ENCODE measurements at places on chromosomes 5 and 9. TPM values are rescaled to one million over a fixed set of nuclear protein-coding genes. Genes with fewer than 3 reads are reported as not detected.

DNA sequence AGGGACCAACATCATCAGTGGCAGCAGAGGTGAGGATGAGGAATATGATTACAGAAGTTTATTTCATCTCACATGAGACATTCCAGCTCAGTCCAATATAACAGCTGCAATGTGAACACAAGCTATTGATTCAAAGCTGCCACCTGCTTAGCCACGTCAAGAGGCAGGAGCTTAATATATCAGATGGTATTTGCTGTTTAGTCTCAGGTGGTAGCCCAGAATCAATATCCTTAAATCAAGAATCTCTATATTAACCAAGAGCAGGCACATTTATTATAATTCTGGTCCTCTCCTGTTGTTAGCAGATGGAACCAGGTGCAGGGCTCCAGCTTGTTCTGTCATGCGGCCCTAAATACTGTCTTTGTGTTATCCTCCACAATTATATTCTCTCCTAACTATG is 431.6 kb downstream of the ICE1 start:
- DNase-seq = no peak
- no peaks in the 10 kb centered on the region for H3K27me3 ChIP-seq
- H3K4me1 ChIP-seq = no peaks in the 10 kb centered on the region
- H3K4me3 ChIP-seq = no peak overlapping the region

GRCh38 chr5:51389577-51390463 is 6.6 kb downstream of the ISL1 start:
- no peaks in the 10 kb centered on the region for H3K4me1 ChIP-seq
- DNase-seq = no peak
- no peak overlapping the region for H3K27ac ChIP-seq
- peaks cover 98% of the 10 kb centered on the region for H3K27me3 ChIP-seq
- H3K36me3 ChIP-seq = no peaks in the 10 kb centered on the region

DNA sequence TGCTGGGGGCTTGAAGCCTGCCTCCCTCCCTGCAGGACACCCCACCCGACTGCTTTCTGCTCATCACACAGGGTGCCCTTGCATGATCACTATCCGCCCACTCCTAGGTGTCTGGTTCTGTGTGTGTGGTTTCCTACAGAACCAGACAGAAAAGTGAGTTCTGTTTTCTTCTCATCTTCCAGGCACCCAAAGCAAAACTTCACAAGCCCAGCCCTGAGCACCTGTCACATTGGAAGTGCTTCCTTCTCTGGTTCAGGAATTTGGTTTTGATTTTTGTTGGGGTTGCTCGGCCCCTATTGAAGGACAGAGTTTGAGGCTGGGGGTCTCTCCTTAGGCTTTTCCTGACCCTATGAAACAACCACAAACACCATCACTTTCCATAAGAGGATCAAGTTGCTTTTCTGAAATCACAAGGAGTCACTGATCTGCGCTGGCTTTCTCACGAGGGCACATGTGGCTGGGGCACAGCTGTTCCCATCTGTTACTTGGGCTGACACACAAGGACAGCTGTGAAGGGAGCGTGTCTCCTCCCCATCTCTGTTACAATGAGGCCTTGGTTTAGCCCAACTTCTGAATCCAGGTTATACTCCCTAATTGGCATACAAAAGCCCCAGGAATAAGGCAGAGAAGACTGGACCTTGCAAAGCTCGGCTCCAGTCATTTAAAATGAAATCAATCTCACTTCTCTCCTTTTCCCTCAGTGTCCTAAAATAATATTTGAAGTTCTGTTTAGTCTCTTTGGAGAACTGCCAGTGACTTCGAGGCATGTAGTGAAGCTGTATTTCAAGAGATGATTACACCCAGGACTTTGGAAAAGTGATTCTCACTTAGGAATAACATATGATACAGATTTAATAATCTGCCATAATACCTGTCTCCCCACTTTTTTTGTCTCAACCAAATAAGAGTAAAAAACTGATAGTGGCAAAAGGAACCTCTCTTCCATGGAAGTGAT is 213.1 kb upstream of the GAS1 start:
- H3K4me1 ChIP-seq = peaks cover 3% of the 10 kb centered on the region
- H3K27ac ChIP-seq = no peak overlapping the region
- no peaks in the 10 kb centered on the region for H3K27me3 ChIP-seq
- no peak overlapping the region for H3K4me3 ChIP-seq

GRCh38 chr5:157963244-157963643 is 104.3 kb upstream of the CLINT1 start:
- no peaks in the 10 kb centered on the region for H3K27me3 ChIP-seq
- H3K4me1 ChIP-seq = peaks cover 5% of the 10 kb centered on the region
- no peaks in the 10 kb centered on the region for H3K36me3 ChIP-seq
- no peak for DNase-seq

DNA sequence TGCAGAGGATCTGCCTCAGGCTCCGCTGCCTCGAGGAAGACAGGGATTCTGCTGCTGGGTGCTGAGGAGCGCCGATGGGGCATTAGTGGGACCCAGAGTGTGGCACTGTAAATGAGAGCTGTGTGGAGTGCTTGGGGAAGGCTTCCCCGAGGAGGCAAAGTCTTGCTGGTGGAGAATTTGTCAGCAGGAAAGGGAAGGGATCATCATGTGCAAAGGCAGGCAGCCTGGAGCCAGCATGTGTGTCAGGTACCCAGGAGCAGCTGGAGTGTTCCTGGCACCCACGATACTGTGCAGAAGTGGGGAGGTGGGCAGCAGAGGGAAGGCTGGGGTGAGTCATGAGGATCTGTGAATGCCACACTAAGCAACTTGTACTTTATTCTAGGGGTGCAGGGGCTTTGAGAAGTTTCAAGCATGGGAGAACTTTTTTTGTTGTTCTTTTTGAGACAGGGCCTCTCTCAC is 12.3 kb downstream of the B4GALT7 start:
- no peaks in the 10 kb centered on the region for H3K27me3 ChIP-seq
- H3K4me3 ChIP-seq = no peak overlapping the region
- peaks cover 8% of the 10 kb centered on the region for H3K36me3 ChIP-seq
- H3K4me1 ChIP-seq = no peaks in the 10 kb centered on the region
- no peak for DNase-seq

- no peaks in the 10 kb centered on the region for H3K36me3 ChIP-seq
- peak; percentile 61 for DNase-seq
- peak within 1 kb of the TSS; percentile 83 for H3K27ac ChIP-seq
- H3K4me1 ChIP-seq = peaks cover 15% of the 10 kb centered on the region
- peak within 1 kb of the TSS; percentile 73 for H3K4me3 ChIP-seq
Observed at GRCh38 chr9:126326228-126327005, at the start of gene MVB12B. Gene MVB12B, plus strand, starts transcription at chr9:126326829. Its CDS starts 101 bp downstream, at chr9:126326930.

- H3K36me3 ChIP-seq = no peaks in the 10 kb centered on the region
- no peaks in the 10 kb centered on the region for H3K27me3 ChIP-seq
- H3K4me3 ChIP-seq = no peak overlapping the region
- no peak overlapping the region for H3K27ac ChIP-seq
- no peaks in the 10 kb centered on the region for H3K4me1 ChIP-seq
Observed at GRCh38 chr5:173981185-173981761, 7.7 kb upstream of the C5orf47 start.

DNA sequence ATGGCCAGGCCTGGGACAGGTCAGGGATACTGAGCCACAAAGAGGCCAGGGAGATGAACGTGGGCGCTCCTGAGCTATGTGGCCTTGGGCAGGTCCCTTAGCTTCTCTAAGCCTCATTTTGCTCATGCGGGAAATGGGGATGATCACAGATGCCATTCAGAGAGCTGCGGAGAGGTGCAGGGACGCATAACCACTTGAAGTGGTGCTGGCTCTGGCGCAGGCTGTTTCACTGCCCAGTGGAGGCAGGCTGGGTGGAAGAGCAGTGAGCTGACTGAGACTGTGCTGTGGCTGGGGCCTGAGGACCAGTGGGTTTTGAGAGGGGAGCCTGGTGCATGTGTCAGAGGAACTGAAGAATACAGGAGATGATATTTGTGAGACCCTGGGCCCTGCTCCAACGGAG is 18.4 kb downstream of the CXXC5 start:
- H3K4me3 ChIP-seq = no peak overlapping the region
- peak overlapping the region; percentile 95 for H3K27ac ChIP-seq
- DNase-seq = no peak
- no peaks in the 10 kb centered on the region for H3K36me3 ChIP-seq
- H3K4me1 ChIP-seq = peaks cover 42% of the 10 kb centered on the region
- H3K27me3 ChIP-seq = no peaks in the 10 kb centered on the region

GRCh38 chr5:132417889-132418485 is 48.5 kb downstream of the SLC22A5 start:
- no peaks in the 10 kb centered on the region for H3K27me3 ChIP-seq
- no peak for DNase-seq
- H3K4me3 ChIP-seq = no peak overlapping the region
- H3K4me1 ChIP-seq = peaks cover 20% of the 10 kb centered on the region

GRCh38 chr9:20624201-20625002 is 2.1 kb upstream of the MLLT3 start:
- H3K27me3 ChIP-seq = no peaks in the 10 kb centered on the region
- no peak overlapping the region for H3K27ac ChIP-seq
- no peaks in the 10 kb centered on the region for H3K36me3 ChIP-seq
- peaks cover 23% of the 10 kb centered on the region for H3K4me1 ChIP-seq
- H3K4me3 ChIP-seq = no peak overlapping the region

GRCh38 chr9:91783876-91784672 is 166.0 kb downstream of the ROR2 start:
- no peak overlapping the region for H3K4me3 ChIP-seq
- peaks cover 26% of the 10 kb centered on the region for H3K4me1 ChIP-seq
- H3K36me3 ChIP-seq = no peaks in the 10 kb centered on the region
- H3K27me3 ChIP-seq = no peaks in the 10 kb centered on the region
- no peak overlapping the region for H3K27ac ChIP-seq

DNA sequence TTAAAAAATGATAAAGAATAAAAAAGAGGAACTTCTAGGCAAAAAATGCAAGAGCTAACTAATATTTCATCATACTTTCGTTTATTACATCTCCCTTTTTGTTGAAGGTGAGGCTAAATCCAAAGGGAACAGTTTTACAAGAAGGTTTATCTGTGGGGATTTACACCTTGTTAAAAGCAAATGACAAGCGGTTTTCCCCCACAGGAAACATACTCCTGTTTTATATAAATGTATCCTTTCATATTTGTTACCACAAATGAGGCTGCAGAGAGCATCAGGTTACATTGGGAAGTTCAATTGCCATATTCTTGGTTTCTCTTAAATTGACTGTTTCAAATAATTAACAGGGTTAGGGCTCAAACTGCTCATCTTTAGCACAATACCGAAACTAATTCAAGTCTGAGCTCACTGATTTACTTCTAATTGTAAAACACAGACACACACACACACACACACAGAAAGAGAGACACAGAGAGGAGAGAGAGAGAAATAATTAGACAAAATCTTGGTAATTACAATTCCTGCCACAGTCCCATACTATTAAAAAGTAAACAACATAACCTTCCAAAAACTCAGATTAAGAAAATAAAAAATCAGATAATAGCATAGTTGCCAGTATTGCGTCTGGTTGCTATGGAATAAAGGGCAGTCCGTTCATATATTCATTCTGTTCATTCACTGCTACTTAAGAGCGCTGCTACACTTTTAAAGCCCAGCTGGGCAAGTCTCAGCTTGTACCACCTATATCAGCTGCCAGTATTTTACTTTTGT is 17.1 kb downstream of the RFX3 start:
- no peaks in the 10 kb centered on the region for H3K27me3 ChIP-seq
- DNase-seq = peak; percentile 54
- H3K36me3 ChIP-seq = no peaks in the 10 kb centered on the region
- H3K4me3 ChIP-seq = no peak overlapping the region

DNA sequence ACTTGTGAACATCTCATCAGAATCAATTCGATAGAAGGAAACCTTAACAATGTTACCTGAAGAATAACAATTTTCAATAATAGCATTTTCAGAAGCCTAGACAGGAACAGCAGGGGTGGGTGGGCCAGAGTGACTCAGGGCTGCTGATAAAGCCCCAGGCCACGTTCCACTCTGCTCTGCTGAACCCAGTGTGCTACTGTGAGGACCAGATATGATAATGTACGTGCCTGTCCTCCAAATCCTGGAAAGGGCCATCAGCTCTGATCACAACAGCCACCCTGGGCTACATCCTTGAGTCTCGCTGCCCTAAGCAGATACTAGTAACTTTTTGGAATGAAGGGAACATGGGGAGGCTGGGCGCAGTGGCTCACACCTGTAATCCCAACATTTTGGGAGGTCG is 91.3 kb downstream of the PRRT1B start:
- peaks cover 20% of the 10 kb centered on the region for H3K36me3 ChIP-seq
- no peaks in the 10 kb centered on the region for H3K4me1 ChIP-seq
- no peaks in the 10 kb centered on the region for H3K27me3 ChIP-seq
- no peak for DNase-seq

DNA sequence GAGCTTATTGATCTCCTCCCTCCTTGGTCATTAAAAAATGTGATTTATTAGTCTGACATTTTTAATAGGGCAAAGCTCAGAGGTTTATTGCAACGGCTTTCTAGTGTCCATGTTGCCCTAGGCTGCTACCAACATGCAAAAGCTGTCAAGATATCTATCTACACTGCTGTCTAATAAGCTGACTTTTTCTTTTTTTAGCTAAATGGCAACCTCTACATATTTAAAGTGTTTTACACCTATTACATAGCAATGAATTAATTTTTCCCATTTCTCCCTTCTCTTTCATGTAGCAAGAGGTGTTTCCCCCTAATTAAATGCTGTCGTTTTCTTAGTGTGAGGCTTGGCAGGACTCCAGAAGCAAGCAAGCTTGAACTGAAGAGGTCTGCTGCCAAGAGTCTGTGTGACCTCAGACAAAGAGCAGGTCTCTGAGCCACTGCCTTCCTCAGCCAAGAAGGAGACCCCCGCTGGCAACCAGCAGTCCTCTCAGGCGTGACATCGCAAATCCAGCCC is 79.4 kb downstream of the GAS1 start:
- H3K4me3 ChIP-seq = no peak overlapping the region
- no peaks in the 10 kb centered on the region for H3K36me3 ChIP-seq
- H3K4me1 ChIP-seq = no peaks in the 10 kb centered on the region
- H3K27me3 ChIP-seq = no peaks in the 10 kb centered on the region
- peak; percentile 58 for DNase-seq

DNA sequence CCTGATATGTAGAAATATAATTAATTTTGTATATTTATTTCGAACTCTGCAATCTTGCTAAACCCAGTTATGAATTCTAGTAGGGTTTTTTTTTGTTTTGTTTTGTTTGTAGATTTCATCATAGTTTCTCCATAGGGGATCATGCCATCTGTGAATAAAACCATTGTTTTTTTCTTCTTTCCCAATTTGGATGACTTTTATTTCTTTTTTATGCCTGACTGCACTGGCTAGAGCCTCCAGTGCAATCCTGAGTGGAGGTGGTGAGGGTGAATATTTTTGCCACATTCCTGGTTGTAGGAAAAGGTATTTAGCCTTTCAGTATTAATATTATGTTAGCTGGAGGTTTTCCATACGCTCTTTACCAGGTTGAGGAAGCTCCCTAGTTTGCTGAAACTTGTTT is 70.0 kb upstream of the GFPT2 start:
- DNase-seq = no peak
- H3K36me3 ChIP-seq = no peaks in the 10 kb centered on the region
- H3K27me3 ChIP-seq = no peaks in the 10 kb centered on the region
- no peak overlapping the region for H3K27ac ChIP-seq
- no peaks in the 10 kb centered on the region for H3K4me1 ChIP-seq

Gene CCL27
- not detected for total RNA-seq

Gene HAVCR1
- 0.46 TPM for total RNA-seq

Gene GALNT12
- total RNA-seq = 26.3 TPM

Gene GPR150
- total RNA-seq = 0.28 TPM

Gene CERCAM
- 17.9 TPM for total RNA-seq

Gene AGXT2
- total RNA-seq = not detected

Gene IFNK
- not detected for total RNA-seq

Gene MSX2
- total RNA-seq = 0.34 TPM

Gene SWI5
- total RNA-seq = 19.6 TPM

Gene LHX3
- not detected for total RNA-seq

Gene SEC61B
- 198 TPM for total RNA-seq

Gene PTGS1
- 4.9 TPM for total RNA-seq

Measured in lung (tissue), 17 donors.